ENCODE measurements at places on chromosomes 2 and 18.

DNA sequence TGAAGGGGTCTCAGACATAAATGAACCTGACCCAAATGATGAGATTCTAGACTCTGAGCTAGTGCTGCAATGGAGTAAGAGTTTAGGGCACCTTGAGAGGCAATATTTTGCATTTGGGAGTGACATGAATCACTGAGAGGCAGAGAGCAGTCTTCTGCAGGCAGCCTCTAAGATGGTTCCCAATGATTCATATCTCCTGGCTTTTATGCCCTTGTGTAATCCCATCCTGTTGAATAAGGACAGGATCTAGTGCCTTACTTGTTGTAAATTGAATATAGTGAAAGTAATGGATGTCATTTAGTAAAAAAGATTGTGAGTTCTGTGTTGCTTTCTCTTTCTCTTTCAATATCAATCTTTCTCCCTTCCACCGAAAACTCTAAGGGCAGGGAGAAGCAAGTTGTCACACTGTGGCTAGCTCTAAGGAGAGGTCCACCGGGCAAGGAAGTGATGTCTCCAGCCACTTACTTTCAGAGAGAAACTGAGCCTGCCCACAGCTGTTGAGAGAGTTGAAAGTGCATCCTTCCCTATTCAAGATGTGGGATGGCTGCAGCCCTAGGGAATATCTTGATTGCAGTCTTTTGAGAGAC, 144.7 kb downstream of the TRIB2 start:
- no peak for DNase-seq

- DNase-seq = no peak
Measured at GRCh38 chr2:83342860-83343329, 1116.2 kb downstream of the SUCLG1 start.

- DNase-seq = no peak
Measured at GRCh38 chr2:36587101-36587500, 10.9 kb downstream of the FEZ2 start.

DNA sequence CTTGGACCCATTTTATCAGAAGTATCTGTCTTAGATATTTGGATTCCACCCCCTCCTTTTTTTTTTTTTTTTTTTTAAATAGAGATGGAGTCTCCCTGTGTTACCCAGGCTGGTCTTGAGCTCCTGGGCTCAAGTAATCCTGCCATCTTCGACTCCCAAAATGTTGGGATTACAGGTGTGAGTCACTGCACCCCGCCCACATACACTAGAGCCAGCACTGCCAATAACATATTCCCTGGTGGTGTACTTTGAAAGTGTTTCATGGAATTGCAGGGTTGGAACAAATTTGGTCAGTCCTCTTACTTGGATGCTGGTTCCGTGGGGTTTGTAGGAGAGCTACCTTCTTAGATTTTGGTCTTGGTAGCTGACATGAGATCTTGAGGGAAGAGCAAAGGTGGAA, 15.0 kb downstream of the PDCL3 start:
- no peak for DNase-seq

- no peak for DNase-seq
Measured at GRCh38 chr2:146189541-146189940, 1655.3 kb upstream of the ACVR2A start.

GRCh38 chr2:162840598-162841246, 2.2 kb upstream of the KCNH7 start:
- DNase-seq = no peak

DNA sequence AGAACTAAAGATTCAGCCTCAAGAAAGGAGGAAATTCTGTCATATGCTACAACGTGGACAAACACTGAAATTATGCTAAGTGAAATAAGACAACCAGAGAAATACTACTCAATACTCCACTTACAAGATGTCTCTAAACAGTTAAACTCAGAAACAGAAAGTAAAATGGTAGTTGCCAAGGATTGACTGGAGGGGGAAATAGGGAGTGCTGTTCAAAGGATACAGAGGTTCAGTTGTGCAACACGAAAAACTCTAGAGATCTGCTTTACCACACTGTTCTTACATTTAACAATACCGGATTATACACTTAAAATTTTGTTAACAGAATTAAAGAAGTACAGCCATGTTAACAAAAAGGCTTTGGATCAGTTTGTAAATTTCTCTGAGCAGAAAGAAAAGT, 39.8 kb upstream of the C2orf15 start:
- no peak for DNase-seq

DNA sequence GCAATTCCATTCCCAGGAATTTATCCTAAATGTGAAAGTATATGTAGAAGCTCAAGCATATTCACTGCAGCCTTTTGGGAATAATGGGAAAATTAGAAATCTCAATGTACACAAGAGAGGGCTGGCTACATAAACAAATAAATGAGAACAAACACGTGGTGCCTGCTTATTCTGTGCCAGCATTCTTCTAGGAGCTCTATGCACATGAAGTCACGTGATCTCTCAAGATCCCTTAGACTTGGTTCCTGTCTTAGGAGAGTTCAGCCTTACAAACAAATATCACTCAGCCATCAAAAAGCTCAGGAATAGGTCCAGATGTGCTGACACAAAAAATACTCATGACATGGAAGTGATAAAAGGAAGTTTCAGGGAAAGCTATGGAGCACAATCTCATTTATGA, 92.9 kb upstream of the SP3 start:
- no peak for DNase-seq

DNA sequence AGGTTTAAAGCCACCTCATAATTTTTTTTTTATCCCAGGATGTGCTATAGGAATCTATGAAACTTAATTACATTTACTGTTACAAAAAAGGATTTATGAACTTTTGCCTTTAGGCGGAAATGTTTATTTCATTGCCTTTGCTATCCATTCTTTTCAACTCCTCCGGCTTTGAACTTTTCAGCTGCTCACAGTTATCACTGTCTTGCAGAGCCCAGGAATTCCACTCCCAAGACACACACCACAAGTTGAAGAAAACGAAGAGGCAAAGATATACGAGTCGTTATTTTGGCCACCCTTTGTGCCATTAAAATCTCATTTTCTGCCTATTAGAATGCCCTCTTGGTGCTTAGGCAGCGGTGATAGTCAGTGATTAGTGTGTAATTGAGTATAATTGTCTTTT, 80.0 kb downstream of the PAX3 start:
- DNase-seq = no peak

GRCh38 chr18:61891271-61891670, 1.5 kb downstream of the RNF152 start:
- DNase-seq = no peak

DNA sequence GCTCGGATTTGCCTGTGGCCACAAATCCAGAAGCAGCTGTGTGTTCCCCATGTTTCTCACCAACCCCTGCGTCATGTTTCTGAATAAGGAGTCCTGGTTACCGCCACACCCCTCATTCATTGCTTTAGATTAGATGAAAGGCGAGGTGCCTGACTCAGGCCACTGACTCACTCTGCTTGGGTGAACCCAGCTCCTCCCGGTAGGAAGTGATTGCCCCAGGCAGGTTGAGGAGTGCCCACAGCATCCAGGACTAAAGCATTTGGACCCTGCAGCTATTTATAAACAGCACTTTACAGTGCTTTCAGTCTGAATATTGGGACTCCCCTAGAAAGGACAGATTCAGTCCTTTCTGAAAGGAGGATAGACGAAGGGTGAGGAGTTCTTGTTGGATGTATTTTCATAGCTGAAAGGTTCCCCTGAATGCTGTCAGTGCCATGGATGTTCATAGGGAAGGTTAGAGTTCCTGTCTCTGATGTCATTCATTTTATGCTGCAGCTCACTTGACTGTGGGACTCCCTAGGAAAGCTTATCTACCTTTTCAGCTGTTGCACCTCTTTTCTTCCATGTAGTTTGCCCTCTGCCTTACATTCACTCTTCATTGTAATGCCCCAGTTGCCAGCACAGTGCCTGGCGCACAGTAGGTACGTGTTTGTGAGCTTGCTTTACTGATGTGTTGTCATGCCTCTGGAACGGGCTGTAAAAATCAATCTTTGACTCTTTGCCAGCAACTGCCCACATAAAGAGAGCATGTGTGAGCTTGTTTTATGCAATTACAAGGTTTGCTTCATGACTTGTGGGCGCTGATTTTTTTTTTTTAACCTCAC, 14.9 kb downstream of the ITGA6 start:
- DNase-seq = no peak

DNA sequence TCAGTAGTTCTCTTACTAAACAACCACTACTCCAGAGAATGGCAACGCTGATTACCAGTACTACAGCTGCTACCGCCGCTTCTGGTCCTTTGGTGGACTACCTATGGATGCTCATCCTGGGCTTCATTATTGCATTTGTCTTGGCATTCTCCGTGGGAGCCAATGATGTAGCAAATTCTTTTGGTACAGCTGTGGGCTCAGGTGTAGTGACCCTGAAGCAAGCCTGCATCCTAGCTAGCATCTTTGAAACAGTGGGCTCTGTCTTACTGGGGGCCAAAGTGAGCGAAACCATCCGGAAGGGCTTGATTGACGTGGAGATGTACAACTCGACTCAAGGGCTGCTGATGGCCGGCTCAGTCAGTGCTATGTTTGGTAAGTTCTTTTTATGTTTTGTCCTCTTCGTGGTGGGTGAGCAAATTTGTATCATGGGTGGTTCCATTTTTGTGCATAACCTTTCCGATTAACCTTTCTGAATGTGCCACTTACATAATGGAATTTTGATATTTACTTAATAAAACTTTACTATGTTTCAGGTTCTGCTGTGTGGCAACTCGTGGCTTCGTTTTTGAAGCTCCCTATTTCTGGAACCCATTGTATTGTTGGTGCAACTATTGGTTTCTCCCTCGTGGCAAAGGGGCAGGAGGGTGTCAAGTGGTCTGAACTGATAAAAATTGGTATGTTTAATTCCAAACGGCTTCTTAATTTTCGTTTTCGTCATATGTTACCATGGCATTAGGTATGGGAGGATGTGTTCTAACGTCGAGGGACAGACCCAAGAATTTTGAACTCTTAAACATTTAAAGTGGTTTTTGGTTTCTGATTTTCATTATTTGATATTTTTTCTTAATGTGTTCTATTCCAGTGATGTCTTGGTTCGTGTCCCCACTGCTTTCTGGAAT, 1.3 kb downstream of the SLC20A1 start:
- DNase-seq = no peak

DNA sequence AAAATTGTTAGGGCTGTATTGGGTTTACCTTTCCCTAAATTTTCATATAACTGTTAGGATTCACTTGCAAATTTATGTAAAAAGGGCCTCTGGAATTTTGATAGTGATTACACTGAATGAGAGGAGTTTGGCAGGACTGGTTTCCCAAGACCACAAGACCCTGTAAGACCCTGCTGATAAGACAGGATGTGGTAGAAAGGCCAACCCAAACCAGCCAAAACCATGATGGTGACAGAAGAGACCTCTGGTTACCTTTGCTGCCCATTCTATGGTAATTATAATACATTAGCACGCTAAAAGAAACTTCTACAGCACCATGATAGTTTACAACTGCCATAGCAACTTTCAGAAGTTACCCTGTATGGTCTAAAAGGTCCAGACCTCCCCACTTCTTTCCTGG, 8.3 kb upstream of the CASP10 start:
- DNase-seq = no peak

DNA sequence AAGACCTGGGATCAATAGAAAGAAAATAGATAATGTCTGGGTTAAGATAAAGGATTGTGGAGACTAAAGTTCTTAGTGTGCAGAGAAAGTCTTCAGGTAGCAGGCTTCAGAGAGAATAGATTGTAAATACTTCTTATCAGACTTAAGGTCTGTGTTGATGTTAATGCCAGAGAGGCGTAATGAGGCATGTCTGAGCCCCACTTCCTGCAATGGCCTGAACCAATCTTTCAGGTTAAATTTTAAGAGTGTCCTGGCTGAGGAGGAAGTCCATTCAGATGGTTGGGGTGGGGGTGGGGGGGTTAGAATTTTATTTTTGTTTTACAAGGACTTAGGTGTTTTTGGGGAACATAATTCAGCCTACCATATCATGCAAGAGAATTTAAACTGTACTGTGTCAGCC, 129.5 kb downstream of the EVA1A start:
- no peak for DNase-seq

DNA sequence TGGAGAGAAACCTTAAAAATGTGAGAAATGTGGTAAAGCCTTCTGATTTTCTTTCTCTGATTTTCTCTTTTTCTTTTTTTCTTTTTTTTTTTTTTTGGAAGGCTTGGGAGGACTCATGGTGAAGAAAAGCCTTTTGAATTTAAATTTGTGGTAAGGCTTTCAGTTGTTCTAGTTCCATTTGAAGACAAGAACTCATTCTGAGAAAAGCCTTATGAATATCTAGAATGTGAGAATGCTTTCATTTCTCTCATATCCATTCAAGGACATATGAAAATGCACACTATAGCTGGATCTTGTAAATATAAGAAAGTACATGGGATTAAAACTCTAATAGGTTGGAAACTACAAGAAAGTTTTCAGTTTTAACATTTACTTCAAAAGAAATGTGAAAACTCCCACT, 1045.2 kb upstream of the NRXN1 start:
- DNase-seq = no peak

DNA sequence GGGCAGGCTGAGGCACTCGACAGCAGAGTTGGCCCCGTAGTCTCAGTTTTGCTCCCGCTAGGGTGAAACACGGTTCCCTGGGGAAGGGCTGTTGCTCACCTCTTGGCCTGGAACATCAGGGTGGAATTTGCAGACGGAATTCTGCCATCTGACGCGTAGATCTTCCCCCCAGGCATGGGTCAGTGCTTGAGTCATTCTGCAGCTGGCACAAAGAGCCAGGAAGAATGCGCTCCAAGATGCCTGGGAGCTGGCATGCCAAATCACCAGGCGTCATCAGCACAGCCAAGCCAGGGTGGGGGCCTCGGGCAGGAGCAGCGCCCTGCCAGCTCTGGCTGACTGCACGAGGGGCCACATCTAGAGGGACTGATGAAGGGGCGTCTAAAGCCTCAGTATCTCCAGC, 42.7 kb downstream of the ODC1 start:
- no peak for DNase-seq

GRCh38 chr2:206986943-206987342, 47.6 kb downstream of the CPO start:
- no peak for DNase-seq

- DNase-seq = no peak
Measured at GRCh38 chr18:8188184-8188583, 421.1 kb upstream of the RAB12 start.

DNA sequence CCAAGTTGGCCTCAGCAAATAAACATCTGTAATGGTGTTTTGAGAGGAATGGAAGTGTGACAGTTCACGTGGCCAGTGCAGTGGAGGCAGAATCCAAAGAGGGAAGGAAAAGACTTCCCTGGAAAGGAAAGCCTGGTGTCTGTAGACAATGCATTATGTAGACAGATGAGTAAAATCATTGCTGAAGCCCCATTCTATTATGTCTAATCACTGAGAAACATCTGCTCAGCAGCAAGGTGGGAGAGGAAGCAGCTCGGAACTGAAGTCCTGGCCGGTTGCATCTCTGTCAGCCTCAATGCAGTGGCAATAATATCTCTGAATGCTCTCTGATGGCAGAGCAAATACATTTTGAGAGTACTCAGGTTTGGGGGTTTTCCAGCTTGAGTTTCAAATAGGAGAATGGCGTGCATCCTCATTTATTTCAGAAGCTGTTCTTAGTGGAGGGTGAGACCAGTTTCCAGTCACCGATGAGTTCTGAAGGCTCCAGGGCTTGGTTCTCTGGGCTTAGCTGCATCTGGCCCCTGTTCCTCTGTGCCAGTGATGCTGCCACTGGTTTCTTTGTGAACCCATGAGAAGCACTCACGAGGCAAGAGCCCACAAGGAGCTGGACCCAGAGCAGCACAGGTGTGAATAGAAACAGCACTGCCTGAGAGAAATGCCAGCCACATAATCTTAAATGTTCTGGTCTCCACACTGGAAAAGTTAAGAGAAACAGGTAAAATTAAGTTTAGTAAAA, 63.3 kb downstream of the RPIA start:
- no peak for DNase-seq

Measured in stimulated activated CD8-positive, alpha-beta memory T cell treated with anti-CD3 and anti-CD28 coated beads, Interleukin-4, amount 100 ng/mL, for 1 hour (primary cell).